GM23338 (cell line): ENCODE measurements at places on chromosomes 12 and 14. TPM values are rescaled to one million over a fixed set of nuclear protein-coding genes. Genes with fewer than 3 reads are reported as not detected.

DNA sequence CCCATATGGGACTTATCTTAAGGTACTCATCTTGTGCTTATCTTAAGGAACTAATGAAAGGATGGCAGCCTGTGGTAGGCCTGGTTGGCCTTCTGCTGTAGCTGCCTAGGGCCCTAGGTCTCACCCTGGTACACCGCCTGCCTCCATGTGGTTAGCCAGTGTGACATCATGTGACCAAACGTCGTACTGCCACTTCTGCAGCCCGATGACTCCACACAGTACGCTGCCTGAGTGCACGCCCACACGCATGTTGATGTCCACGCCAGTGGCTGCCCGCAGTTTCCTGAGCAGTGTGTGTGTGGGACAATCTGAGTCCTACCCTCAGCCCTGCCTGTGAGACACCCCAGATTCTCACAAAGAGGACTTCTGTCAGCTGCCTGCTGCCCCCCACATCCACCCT, 5.1 kb downstream of the ADCY4 start:
- H3K4me1 ChIP-seq = peaks cover 12% of the 10 kb centered on the region; the same call in 1 of the 2 replicates
- DNase-seq = no peak
- peaks cover 58% of the 10 kb centered on the region for H3K27me3 ChIP-seq
- no peak overlapping the region for H3K4me3 ChIP-seq
- H3K27ac ChIP-seq = no peak overlapping the region

GRCh38 chr12:22991250-22991844, 366.4 kb downstream of the ETNK1 start:
- no peak for DNase-seq
- no peaks in the 10 kb centered on the region for H3K36me3 ChIP-seq
- no peaks in the 10 kb centered on the region for H3K27me3 ChIP-seq
- H3K4me3 ChIP-seq = no peak overlapping the region
- H3K4me1 ChIP-seq = peaks cover 40% of the 10 kb centered on the region
- H3K27ac ChIP-seq = no peak overlapping the region

- no peaks in the 10 kb centered on the region for H3K27me3 ChIP-seq
- DNase-seq = peak; percentile 69
- H3K36me3 ChIP-seq = no peaks in the 10 kb centered on the region
- H3K4me3 ChIP-seq = peak within 1 kb of the TSS; percentile 41; the same call in 1 of the 2 replicates
- peaks cover 15% of the 10 kb centered on the region; the same call in 1 of the 2 replicates for H3K4me1 ChIP-seq
These were observed at the start of gene TAC3 for GRCh38 chr12:57016348-57016747. Gene TAC3 (minus strand): TSS chr12:57016529. CDS start chr12:57015797, 732 bp downstream.

- H3K36me3 ChIP-seq = peaks cover 4% of the 10 kb centered on the region
- no peaks in the 10 kb centered on the region for H3K27me3 ChIP-seq
- H3K4me1 ChIP-seq = peaks cover 2% of the 10 kb centered on the region; the same call in 1 of the 2 replicates
- no peak for DNase-seq
- peak overlapping the region; percentile 42; the same call in 1 of the 2 replicates for H3K27ac ChIP-seq
- no peak overlapping the region for H3K4me3 ChIP-seq
These were observed 22.0 kb downstream of the PRPF40B start for GRCh38 chr12:49645146-49646039.

- no peak overlapping the region for H3K27ac ChIP-seq
- H3K4me1 ChIP-seq = peaks cover 10% of the 10 kb centered on the region
- H3K27me3 ChIP-seq = no peaks in the 10 kb centered on the region
- no peak overlapping the region for H3K4me3 ChIP-seq
- H3K36me3 ChIP-seq = no peaks in the 10 kb centered on the region
These were observed 383.2 kb upstream of the ATP2B1 start for GRCh38 chr12:90091809-90092208.

GRCh38 chr14:54481695-54482094, 7.1 kb downstream of the GMFB start:
- H3K36me3 ChIP-seq = peaks cover 13% of the 10 kb centered on the region
- DNase-seq = no peak
- H3K27me3 ChIP-seq = no peaks in the 10 kb centered on the region

DNA sequence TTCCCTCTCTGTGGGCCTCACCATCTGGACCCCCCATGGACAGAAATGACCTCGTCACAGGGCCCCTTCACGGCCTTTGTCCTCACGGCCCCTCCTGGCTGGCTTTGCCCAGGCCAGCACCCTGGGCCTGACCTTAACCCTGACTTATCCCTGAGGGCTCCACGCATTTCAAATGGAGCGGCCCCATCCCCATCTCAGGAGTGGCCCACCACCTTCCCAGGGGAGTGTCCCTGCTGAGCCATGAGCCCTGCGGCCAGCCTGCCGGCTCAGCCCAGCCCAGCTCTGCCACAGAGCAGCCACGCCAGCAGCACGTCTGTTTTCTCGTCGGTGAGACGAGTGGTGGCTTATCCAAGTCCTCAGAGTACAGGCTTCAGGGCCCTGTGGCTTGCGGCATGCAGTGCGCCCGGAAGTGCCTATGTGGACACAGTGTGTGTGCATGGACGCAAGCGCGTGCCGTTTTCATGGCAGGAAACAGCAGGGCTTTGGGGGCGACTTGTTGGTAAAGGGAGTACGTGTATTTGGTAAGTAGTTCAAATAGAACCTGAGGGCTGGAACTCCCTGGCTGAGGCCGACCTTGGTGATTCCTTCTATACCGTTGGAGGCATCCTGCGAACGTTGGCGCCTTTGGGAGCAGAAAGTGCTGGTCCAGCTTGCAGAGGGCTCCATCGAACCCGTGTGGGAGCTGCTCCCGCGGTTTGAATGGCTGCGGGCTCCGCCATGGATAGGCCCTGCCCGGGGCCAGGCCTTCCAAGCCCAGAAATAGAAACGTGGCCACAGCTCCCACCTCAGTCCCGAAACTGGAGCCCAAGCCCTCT, 52.1 kb downstream of the LRCOL1 start:
- DNase-seq = no peak
- H3K4me1 ChIP-seq = no peaks in the 10 kb centered on the region; the same call in 1 of the 2 replicates
- H3K27me3 ChIP-seq = peaks cover 52% of the 10 kb centered on the region
- no peak overlapping the region for H3K4me3 ChIP-seq
- H3K27ac ChIP-seq = no peak overlapping the region

- H3K27ac ChIP-seq = no peak overlapping the region
- DNase-seq = no peak
- H3K36me3 ChIP-seq = no peaks in the 10 kb centered on the region
- no peak overlapping the region for H3K4me3 ChIP-seq
- H3K4me1 ChIP-seq = peaks cover 10% of the 10 kb centered on the region
These were observed 114.5 kb upstream of the RASSF8 start for GRCh38 chr12:25843976-25844375.

DNA sequence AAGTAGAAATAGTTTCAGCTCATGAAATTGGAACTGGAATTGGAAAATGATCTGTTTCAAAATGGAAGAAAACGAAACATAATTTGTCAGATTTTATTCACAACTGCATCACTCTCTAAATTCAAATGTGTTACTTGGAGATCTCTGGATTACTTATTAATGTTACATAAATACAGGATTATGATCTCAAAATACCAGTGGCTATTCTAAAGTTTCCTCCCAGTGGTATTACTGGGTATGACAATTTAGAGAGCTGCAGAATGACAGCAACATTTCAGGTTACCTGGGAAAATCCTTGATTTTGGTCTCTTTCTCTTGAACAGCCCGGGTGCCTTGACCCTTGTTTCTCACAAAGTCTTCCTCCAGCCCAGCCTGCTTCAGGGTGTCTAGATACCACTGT, 14.2 kb downstream of the FAM161B start:
- no peaks in the 10 kb centered on the region for H3K4me1 ChIP-seq
- DNase-seq = peak; percentile 51
- no peak overlapping the region for H3K4me3 ChIP-seq
- H3K36me3 ChIP-seq = peaks cover 7% of the 10 kb centered on the region
- no peak overlapping the region for H3K27ac ChIP-seq

- no peaks in the 10 kb centered on the region for H3K36me3 ChIP-seq
- H3K4me3 ChIP-seq = no peak overlapping the region
- H3K27me3 ChIP-seq = no peaks in the 10 kb centered on the region
- peaks cover 21% of the 10 kb centered on the region for H3K4me1 ChIP-seq
- H3K27ac ChIP-seq = no peak overlapping the region
These were observed 8.0 kb upstream of the AQP2 start for GRCh38 chr12:49942512-49942893.

DNA sequence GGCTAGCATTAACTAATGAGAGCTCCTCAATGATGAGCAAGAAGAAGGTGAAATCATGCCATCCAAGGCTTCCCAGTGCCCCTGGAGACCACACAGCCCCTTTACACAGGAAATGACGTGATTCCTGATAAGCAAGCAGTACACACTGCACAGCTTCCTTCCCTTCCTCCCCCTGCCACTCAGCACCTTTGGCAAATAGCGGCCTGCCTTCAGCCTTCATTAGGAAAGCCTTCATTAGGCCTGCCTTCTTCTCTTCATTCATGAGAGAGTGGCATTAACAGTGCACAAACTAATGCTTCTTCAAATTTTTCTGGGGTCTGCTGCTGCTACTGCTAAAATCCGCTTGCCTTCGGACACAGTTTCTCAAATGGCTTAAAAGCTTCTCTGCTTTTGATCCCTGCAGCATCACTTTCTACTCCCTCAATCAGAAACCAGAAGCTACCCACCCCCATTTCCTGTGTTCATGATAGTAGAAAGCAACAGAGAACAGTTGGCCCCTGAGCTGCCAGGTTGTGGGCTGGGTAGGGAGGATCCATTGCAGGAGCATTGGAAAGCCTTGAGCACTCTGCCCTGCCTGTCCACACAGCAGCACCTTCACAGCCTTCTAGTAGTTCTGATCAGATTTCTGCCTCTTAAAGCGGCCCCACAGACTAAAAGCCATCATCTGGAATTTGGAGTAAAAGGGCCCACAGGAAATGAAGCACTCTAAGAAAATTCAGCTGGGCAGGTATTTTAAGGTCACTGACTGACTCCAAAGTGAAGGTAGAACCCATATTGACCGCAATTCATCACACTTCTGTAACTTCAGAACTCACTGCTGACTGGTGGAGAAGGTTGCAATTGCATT, 103.8 kb upstream of the ETV6 start:
- H3K4me3 ChIP-seq = no peak overlapping the region
- H3K36me3 ChIP-seq = no peaks in the 10 kb centered on the region
- H3K4me1 ChIP-seq = peaks cover 10% of the 10 kb centered on the region
- no peaks in the 10 kb centered on the region for H3K27me3 ChIP-seq
- peak; percentile 30 for DNase-seq

- H3K27ac ChIP-seq = no peak overlapping the region
- no peaks in the 10 kb centered on the region for H3K27me3 ChIP-seq
- H3K4me1 ChIP-seq = no peaks in the 10 kb centered on the region
- no peaks in the 10 kb centered on the region for H3K36me3 ChIP-seq
- no peak overlapping the region for H3K4me3 ChIP-seq
These were observed 36.7 kb upstream of the IL22 start for GRCh38 chr12:68290126-68290525.

- no peak overlapping the region; the same call in 1 of the 2 replicates for H3K27ac ChIP-seq
- no peaks in the 10 kb centered on the region for H3K27me3 ChIP-seq
- H3K4me3 ChIP-seq = no peak overlapping the region
- no peaks in the 10 kb centered on the region for H3K4me1 ChIP-seq
- no peak for DNase-seq
These were observed 36.2 kb upstream of the SOCS2 start for GRCh38 chr12:93536111-93536765.

DNA sequence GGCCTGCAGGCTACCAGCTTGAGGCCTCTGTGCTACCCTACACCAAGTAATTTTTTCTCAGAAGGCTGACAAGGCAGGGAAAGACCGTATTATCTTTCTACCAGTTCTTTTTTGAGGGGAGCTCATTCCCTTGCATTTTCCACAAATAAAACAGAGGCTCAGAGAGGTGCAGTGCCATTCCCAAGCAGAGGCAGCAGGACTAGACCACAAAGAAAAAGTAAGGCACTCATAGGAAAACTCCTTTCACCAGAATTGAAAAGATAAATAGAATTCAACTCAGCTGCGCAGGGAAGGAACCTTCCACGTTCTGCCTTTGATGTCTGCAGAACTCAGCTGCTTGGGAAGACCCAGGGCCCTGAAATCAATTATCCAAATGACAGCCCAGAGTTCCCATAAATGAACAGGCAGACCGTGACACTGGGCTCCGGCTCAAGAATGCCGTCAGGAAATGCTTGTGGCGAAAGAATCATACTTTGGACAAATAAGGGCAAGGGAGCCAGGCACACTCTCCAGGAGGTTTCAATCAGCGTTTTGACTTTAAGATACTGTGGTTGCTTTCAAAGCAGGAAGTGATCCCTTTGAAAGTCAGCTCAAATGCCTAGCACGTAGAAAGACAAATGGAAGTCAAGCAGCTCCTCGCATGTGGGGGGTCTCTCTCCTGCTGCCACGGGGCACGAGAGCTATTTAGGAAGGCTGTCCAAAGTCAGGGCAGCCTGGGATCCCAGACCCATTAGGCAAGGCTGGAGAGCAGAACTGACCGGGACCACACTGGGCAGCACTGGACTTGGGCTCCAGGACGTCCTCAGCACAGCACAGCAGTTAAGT, 14.0 kb downstream of the KCTD10 start:
- H3K27ac ChIP-seq = peak overlapping the region; percentile 89
- peak; percentile 66 for DNase-seq

GRCh38 chr12:108722992-108723766, 8.1 kb downstream of the CORO1C start:
- H3K27ac ChIP-seq = 0 out of 2 replicates have a peak overlapping the region, but pooled peaks have one; percentile 3
- no peak for DNase-seq
- H3K4me3 ChIP-seq = no peak overlapping the region
- H3K4me1 ChIP-seq = peaks cover 38% of the 10 kb centered on the region
- no peaks in the 10 kb centered on the region for H3K27me3 ChIP-seq

DNA sequence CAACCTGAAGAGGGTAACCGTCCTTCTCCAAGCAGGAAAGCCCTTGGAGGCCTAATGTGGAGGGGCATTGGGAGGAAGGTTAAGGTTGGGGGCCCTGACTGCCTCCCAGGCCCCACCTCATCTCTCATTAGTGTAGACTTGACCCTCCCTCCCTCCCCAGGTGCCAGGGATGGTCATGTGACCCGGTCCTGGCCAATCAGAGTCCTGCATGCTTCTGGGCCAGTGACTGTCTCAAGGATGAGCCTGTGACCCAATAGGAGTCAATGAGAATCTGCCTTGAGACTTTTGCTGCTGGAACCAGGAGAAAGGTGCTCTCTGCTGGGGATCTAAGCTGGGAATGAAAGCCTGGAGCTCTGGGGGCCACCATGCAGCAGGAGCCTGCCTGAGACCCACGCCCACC, 70.8 kb downstream of the NCOR2 start:
- H3K4me1 ChIP-seq = peaks cover 28% of the 10 kb centered on the region
- no peak overlapping the region for H3K27ac ChIP-seq
- H3K36me3 ChIP-seq = no peaks in the 10 kb centered on the region
- no peak for DNase-seq

Gene TEX52
- not detected in 2 replicates for total RNA-seq

Gene OR4K5
- total RNA-seq = not detected in 2 replicates

Gene SOCS4
- total RNA-seq = 24.9 and 25.8 TPM in 2 replicates

Gene ANG
- total RNA-seq = 2.3 and 5.1 TPM in 2 replicates

Gene RILPL2
- total RNA-seq = 0.58 and 1.4 TPM in 2 replicates

Gene INHBE
- total RNA-seq = 19.4 and 29.0 TPM in 2 replicates

Gene CELA1
- not detected in 2 replicates for total RNA-seq

Gene STON2
- total RNA-seq = 65.4 and 71.0 TPM in 2 replicates

Gene KRT73
- total RNA-seq = not detected in 2 replicates

Gene SYT1
- total RNA-seq = 37.9 and 48.7 TPM in 2 replicates
